ENCODE measurements at places on chromosomes 3 and 15. TPM values are rescaled to one million over a fixed set of nuclear protein-coding genes. Genes with fewer than 3 reads are reported as not detected.

Gene TMEM207
- not detected for total RNA-seq

Gene TMCO5A
- total RNA-seq, result not detected

Gene CLDN11
- total RNA-seq, result 3.0 TPM

Gene LRTM1
- not detected for total RNA-seq

Gene RYR3
- total RNA-seq, result not detected

Gene PPP1R14D
- not detected for total RNA-seq

Gene ITIH1
- total RNA-seq, result not detected

Gene LRRN1
- 2.3 TPM for total RNA-seq

Gene GRAMD1C
- total RNA-seq, result 1.4 TPM

Gene SH3GL3
- 1.7 TPM for total RNA-seq

Gene ANKUB1
- total RNA-seq, result 1.7 TPM

Gene PRR20G
- total RNA-seq, result not detected

Gene XYLB
- 2.6 TPM for total RNA-seq

Gene FSD2
- not detected for total RNA-seq

Gene NLGN1
- total RNA-seq, result 0.05 TPM

Gene MUC20
- 1.2 TPM for total RNA-seq

Gene ZMYND10
- 1.1 TPM for total RNA-seq

Gene PLA2G4F
- total RNA-seq, result 3.5 TPM

Gene ADAMTS17
- total RNA-seq, result 2.0 TPM

Gene CSTA
- total RNA-seq, result 1,557 TPM

Gene PARP3
- total RNA-seq, result 4.4 TPM

Gene WDR93
- not detected for total RNA-seq

Gene ADAMTS9
- total RNA-seq, result 0.28 TPM

Gene RASL12
- not detected for total RNA-seq

Gene SLC28A2
- total RNA-seq, result not detected

Gene SLC22A13
- total RNA-seq, result 0.07 TPM

Gene TTLL13
- not detected for total RNA-seq

Gene NEO1
- total RNA-seq, result 5.7 TPM

Gene ZNF621
- total RNA-seq, result 5.9 TPM

Gene TMEM87A
- total RNA-seq, result 58.2 TPM

Gene ARL6IP5
- 84.0 TPM for total RNA-seq

Gene STAB1
- total RNA-seq, result not detected

Gene LDHAL6B
- not detected for total RNA-seq

Gene ACSBG1
- total RNA-seq, result not detected

Gene LMAN1L
- total RNA-seq, result not detected

Gene IGSF10
- 0.07 TPM for total RNA-seq

Gene PLSCR5
- total RNA-seq, result not detected

Gene CASR
- total RNA-seq, result not detected

All from airway epithelial cell (primary cell).